ENCODE measurements at places on chromosomes 7 and 10.

DNA sequence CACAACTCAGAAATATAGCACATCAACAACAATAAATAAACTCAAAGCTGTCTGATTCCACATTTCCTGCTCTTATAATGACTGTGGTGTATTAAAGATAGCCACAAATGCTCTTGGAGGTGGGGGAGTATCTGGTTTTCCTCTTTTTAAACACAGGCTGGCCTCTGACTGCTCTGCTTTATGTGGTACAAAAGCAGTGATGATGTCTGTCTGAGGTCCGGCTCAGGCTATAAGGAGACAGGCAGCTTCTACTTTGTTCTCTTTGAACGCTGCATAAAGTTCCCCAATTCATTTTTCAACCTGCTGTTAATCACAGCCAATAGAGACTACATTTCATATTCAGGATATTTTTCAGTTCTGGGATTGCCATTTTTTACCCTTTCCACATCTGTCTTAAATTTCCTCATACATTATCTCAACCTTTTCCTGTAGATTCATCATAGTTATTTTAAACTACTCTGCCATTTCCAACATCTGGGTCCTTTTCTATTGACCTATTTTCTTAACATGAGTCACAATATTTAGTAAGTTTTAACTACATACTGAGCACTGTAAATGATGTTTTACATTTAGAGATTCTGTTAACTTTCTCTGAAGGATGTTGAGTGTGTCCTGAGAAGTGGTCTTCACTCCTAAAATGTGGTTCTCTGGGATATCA, 64.9 kb downstream of the CRPPA start:
- no peak for DNase-seq

GRCh38 chr10:20659225-20659624, 237.9 kb downstream of the NEBL start:
- DNase-seq, result no peak

- no peak for DNase-seq
Observed at GRCh38 chr10:124045801-124046355, 47.5 kb downstream of the CHST15 start.

- DNase-seq, result no peak
Observed at GRCh38 chr7:44408596-44408995, 81.9 kb downstream of the NUDCD3 start.

DNA sequence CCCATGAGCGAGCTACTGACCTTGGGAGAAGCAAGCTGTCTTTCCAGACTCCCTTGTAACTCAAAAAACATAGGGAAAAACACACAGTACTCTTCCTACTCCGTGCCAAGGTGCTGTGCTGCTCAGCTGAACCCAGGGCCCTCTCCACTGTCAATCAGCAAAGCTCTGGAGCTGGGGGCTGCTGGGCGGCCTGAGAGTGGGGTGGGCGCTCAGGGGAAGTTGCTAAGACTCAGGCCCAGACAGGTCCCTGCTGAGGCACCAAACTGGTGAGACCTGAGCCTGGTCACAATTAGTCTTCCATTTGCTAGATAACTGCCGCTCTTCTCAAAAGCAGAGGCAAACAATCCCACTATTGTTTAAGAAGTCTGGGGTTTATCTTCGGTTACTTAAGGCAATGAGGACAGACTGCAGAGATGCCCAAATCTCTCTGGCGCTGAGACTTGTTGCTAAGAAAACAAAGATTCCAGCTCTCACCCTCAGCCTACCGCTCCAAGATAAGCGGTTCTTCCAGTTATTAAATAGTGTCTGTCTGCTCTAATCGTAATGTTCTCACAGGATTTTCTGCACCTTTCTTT, 22.0 kb downstream of the STEAP1B start:
- no peak for DNase-seq

- DNase-seq, result peak; percentile 31
Observed at GRCh38 chr7:36440880-36441279, 51.2 kb downstream of the ANLN start.

DNA sequence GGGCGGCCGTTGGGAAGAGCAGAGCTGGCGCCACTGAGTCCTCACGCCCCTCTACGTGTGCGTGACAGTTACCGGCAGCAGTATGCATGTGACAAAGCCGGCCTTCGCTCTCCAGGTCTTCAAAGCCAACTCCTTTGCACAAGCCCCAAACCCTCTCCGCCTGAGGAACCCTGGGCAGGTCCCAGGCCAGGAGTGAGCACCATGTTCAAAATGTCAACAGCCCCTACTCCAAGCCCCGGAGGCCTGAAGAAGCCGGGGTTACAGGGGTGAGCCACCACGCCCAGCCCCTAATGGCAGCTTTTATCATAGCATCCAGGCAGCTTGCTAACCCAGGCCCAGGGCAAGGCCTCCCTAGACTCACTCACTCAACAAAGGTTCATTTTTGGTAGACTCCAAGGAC, 70.8 kb downstream of the OAT start:
- no peak for DNase-seq

DNA sequence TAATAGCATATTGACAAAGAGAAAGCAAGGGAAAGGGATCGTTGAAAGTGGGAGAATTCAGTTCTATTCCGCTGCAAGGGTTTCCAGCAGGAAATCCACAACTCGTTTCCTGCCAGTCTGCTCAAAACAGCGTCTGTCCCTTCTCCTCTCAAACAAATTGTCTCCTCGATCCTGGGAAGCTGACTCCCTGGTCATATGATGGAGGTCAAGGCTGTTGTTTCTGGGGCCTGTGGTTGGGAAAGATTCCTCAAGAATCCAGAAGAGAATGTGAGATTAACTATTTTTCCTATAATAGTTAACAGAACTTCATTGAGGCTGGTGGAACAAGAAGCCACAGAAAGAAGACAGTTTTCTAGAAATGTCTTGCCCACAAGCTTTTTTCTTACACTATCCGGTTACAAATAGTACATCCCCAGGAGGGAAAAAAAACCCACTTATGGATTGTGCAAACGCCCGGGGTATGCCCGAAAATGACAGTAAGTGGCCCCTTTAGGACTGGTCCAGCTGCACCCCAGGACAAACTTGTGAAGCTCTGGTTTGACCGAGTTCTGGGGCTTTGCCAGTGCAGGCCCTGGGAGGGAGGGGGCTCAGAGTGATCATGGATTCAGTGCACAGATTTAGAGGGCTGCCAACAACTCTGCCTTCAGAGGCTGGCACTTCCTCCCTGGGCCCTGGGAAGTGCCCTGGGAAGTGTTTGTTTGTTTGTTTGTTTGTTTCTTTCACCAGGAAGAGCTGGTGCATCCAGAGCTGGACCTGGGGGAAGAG, 49.4 kb upstream of the CTBP2 start:
- DNase-seq, result no peak

- no peak for DNase-seq
Observed at GRCh38 chr10:2081501-2081900, 344.2 kb upstream of the ADARB2 start.

DNA sequence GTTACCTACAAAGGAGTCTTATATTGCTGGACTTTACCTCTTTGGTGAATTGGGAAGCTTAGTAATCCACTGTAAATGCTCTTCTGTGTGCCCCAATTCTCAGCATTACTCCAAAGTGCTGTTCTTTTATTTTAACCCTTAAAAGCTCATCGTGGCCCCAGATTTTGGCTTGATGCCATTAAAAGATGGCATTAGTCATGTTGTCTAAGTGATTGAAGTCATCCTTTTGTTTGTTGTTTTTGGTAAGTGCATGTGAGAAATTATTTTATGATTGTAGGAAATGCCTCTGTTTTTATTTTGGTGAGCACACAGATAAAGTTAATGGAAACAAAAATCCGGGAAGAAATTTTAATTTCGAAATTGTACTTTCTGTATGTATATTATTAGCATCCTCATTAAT, 82.5 kb upstream of the GATA3 start:
- DNase-seq, result no peak

GRCh38 chr10:43880160-43880559, 231.5 kb upstream of the ZNF32 start:
- DNase-seq, result no peak

GRCh38 chr7:126605553-126605952, 647.2 kb downstream of the GRM8 start:
- no peak for DNase-seq

GRCh38 chr10:117355072-117355471, 20.2 kb downstream of the PDZD8 start:
- no peak for DNase-seq

DNA sequence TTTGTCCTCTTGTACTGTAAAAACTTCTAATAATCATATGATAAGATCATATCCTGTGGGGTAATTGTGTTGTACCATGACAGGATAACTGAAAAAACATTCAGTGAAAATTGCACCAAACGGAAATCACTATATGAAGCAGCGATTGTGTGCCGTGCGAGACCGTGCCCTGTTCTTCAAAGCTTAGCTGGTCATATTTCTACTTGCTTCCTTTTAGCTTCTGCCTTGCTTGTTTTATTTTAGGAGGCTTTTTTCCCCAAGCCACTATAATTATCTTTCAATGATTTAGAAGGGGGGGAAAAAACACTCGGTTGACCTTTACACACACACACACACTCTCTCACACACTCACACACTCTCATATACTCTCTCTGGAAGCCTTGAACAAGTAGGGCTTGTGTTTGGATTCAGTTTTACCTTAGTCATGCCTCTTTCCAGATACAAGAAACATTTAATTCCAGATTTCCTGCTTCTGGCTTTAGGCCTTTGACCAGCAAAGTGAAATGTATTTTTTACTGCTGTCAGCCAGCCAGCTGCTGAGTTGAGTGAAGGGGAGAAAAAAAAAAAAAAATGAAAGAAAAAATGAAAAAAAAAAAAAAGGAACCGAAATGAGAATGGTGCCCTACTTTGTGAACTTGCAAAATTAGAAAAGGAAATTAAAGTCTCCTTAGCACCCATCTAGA, 181.4 kb downstream of the ARID5B start:
- DNase-seq, result no peak

GRCh38 chr7:17710312-17710711, 230.0 kb downstream of the SNX13 start:
- DNase-seq, result no peak

DNA sequence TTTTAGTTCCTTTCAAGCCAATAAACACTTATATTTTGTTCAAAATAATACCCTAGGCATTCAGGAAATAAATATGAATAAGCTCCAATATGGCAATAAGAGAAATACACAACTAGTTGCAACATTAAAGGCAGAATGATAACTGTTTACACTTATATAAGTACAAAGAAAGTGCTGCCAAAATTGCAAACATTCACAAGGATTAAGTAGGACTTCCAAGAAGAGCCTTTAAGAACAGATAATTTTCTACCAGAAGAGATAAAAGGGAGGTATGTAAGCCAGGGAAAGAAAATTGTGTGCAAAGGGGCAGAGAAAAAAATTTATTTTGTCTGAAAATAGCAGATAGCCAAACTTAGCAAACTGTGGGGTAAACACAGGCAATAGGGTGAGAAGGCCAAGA, 83.8 kb downstream of the CTNNA3 start:
- DNase-seq, result no peak

- DNase-seq, result peak; percentile 78
Observed at GRCh38 chr7:17234398-17235031, 63.9 kb upstream of the AHR start.

- DNase-seq, result no peak
Observed at GRCh38 chr10:70890917-70891431, 2.6 kb upstream of the PCBD1 start.

DNA sequence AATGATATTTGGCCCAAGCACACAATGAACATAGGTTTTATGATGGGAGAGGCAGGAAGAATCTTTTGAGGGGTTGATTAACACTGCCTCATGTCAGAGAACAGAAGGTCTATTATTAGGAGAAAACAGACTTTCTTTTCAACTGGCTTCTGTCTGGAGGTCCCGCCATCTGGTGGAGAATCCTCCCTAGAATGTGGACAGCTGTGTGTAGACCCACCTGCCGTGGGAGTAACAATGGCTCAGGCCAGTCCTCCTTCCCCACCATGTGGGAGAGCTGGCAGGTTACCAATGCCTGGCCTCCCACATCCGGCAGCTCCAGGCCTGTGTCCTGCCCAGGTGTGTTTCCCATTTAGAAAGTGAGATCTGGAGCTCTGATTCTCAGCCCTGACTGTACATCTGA, 70.4 kb upstream of the AOAH start:
- DNase-seq, result peak; percentile 83

GRCh38 chr7:50712252-50713122, 70.2 kb downstream of the GRB10 start:
- DNase-seq, result no peak

DNA sequence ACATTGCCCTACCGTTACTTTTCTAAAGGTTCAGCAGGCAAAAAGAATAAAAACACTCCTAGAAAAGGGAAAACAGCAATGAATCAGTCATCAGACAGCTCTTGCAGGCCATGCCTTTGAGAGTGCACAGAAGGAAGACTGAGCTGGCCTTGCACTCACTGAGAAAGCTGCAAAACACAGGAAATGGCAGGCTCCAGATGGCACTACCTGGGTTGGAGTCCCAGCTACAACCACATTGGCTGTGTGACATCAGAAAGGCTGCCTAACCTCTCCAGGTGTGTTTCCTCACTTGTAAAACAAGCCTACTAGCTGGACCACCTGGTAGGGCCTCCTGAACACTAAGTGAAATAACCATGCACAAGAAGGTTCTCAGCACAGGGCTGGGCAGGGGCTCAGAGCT, 113.7 kb downstream of the SFMBT2 start:
- no peak for DNase-seq

DNA sequence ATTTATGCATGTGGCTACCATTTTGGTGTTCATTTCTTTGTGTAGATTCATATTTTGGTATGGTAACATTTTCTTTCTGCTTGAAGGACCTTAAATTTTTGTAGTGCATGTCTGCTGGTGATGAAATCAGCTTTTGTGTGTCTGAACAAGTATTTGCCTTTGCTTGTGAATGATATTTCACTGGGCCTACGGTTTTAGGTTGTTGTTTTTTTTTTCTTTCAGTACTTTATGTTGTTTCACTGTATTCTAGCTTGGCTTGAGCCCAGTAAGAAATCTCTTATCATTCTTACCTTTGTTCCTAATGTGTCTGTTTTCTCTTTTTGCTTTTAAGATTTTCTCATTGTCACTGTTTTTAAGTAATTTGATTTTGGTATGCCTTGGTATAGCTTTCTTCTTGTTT, 31.9 kb downstream of the SAMD8 start:
- DNase-seq, result no peak

- DNase-seq, result no peak
Observed at GRCh38 chr10:88870089-88870488, 10.0 kb upstream of the STAMBPL1 start.

DNA sequence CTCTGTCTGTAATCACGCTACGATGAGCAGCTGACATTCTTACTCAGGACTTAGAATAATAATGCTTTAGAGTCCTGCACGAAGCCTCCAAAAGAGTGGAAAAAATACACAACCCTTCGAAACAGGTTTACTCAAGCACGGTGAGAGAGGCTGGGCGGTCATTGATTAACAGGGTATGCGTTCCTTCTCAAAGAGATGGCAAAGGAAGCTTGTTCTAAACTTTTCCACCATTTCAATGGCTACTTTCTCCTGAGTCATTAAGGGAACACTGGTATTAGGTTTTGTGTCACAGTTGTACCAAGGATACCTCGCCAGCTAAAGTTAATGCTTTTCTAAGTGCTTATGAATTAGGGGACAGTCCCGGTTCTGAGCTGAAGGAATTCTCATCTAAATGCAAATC, 141.9 kb upstream of the RHEB start:
- no peak for DNase-seq

- DNase-seq, result no peak
Observed at GRCh38 chr10:7561216-7561893, 105.4 kb downstream of the ITIH5 start.
